Activated effector memory CD4-positive, alpha-beta T cell treated with anti-CD3 and anti-CD28 coated beads, Interleukin-2, amount 50 U/mL, for 16 hours (primary cell): ENCODE measurements at places on chromosomes 2 and 18.

GRCh38 chr2:79944205-79944604 lies 360.3 kb downstream of the LRRTM1 start:
- no peak for DNase-seq

DNA sequence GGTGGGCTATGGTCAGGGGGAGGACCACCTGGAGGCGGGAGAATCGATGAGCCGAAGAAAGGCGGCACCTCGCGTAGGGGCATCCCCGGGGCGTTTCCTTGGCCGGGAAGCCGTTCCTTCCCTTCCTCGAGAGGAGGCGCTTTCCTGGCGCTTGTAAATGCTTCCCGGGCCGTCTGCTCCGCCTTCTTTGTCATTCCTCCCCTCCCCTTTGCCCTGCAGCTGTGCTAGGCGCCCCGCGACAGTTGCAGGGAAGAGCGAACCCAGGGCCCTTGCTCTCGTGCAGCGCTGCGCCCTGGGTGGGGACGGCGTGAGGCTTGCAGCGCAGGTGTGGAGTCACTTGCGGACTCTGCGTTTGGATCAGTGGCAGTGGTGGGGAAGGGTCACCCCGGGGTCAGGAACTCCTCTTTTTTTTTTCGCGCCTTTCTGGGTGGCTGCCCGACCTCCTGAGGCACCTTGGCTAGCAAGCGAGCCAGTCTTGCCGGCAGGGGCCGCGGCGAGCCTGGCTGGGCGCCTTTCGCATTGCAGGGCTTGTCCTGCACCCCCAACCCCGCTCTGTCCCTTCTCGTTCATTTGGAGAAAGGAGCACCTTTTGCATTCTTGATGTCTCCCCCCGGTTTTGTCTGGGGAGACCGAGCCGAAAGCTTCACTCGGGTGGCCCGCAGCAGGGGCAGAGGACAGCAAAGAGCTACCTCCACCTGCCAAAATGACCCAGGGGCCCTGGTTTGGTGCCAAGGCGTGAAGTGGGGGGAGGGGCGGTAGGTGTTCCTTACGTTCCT lies 858 bp downstream of the KCNS3 start:
- DNase-seq, result no peak

- no peak for DNase-seq
These were observed 207.2 kb downstream of the SLC8A1 start for GRCh38 chr2:40244675-40245074.

- DNase-seq, result no peak
These were observed 6.7 kb downstream of the SMARCAL1 start for GRCh38 chr2:216418981-216419380.

GRCh38 chr2:127041259-127041970 lies 65.5 kb downstream of the BIN1 start:
- no peak for DNase-seq

GRCh38 chr2:1156531-1156930 lies 205.9 kb downstream of the SNTG2 start:
- DNase-seq, result no peak

- no peak for DNase-seq
These were observed 1517.5 kb upstream of the ZEB2 start for GRCh38 chr2:146037334-146037870.

DNA sequence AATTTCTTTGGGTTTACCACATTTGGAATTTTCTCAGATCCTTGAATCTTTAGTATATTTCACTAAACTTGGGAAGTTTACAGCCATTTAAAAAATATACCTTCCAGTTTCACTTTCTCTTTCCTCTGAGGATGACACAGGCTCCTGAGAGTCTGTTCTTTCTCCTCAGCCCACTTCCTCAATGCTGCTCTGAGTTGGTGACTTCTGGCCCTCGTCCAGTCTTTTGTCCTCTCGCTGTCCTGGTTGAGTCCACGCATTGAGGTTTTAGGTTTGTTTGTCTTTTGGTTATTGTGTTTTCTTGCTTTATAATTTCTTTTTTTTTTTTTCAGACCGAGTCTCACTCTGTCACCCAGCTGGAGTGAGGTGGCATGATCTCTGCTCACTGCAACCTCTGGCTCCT lies 40.7 kb upstream of the GALR1 start:
- DNase-seq, result peak; percentile 70

GRCh38 chr2:73582364-73582763 lies 59.9 kb downstream of the NAT8 start:
- no peak for DNase-seq

GRCh38 chr2:151484100-151484499 lies 74.4 kb downstream of the RIF1 start:
- DNase-seq, result no peak

GRCh38 chr18:23387265-23387664 lies 65.8 kb upstream of the RIOK3 start:
- no peak for DNase-seq

- DNase-seq, result no peak
These were observed 68.2 kb upstream of the STON1 start for GRCh38 chr2:48461721-48462120.

DNA sequence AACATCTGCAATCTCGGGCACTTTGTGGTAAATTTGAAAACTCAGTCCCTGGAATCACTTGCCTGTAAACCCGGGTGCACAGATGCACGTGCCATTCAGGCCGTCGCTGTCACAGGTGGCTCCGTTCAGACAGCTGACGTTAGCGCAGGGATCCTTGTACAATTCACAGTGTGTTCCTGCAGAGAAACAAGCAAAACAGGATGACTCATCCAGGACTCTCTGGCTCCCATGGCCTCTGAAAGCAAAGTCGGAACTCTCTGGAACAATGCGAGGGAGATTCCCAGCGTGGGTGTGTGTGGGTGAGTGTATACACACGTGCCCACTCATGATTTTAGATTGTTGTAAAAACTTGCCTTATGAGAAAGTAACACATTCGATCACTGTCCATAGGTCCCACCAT lies 136.1 kb upstream of the PID1 start:
- no peak for DNase-seq

- DNase-seq, result no peak
These were observed 64.9 kb upstream of the PSMD14 start for GRCh38 chr2:161243312-161243711.

GRCh38 chr18:3721771-3722648 lies 272.0 kb downstream of the TGIF1 start:
- no peak for DNase-seq

DNA sequence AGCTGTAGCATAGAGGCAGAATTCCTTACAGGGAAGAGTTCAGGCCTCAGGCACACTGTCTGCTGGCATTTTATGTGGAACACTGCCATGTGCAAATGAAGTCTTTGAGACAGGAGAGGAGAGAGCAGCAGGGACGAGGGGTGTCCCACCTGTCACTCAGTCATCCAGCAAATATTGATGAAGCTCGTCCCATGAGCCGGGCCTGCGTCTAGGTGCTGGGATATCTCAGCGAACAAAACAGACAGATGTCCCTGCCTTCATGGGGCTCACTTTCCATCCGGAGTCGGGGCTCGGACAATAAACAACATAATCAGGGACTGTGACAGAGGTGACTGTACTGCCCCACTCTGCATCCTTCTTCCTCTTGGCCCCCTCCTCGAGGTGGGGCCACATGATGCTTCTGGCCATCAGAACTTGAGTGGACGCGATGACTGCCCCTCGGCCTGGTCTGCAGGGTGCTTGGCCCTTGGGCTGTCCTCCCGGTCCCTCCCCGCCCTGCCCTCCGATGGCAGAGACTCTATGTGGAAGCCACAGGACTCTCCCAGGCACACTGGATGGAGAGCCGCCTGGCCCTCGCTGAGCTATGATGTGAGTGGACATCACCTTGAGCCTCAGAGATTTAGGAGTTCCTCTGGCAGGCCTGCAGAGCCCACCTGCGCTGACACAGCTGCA lies 78.8 kb downstream of the MBP start:
- no peak for DNase-seq

DNA sequence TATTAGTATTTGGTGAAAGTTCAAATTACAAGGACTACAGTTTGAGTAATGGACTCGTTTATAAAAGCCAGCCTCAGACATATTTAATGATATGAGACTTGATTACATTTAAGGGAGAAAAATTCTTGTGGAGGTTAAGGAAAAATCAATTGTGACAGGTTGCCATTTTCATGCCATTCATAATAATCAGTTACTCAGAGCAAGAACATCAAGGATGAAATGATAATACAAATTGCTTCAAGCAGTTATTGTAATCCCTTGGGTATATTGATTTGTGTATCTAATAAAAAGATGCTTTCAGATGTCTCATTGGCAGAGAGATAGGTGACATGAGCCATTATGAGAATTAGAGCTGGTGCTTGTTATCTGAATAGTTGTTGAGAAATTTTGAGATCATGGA lies 153.6 kb downstream of the ATP9B start:
- DNase-seq, result no peak

DNA sequence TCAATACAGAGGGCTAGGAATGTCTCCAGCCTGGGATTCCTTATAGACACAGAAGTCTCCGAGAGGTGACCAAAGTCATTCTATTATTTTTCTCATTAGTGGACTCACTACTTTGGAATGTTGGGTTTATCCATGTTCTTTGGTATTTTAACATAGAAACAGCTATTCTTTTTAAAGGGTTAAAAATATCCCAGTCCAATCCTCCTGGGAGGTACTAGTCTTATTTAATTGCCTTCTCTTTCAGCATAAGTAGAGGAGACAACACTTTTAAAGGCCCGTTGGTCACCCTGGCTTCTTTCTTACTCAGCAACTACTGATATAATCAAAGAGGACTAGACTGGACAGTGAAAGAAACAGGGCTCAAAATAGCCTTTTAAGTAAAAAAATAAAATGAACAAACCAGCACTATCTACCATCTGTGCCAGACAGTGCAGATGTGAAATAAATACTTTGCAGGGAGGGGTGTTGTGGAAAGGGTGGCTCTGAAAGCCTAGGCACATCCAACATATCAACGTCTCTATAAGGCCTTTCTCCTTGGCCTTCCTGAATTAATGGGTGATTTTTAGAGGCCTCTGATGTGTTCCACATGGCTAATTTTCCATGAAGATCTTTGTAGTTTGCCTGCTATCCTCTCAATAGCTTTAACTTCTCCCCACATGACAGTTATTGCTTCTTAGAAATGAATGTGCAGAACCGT lies 334.4 kb upstream of the THUMPD2 start:
- DNase-seq, result no peak
